ENCODE measurements at places on chromosomes 4 and X.

- no peak for DNase-seq
Observed at GRCh38 chrX:2823795-2824386, 4.8 kb upstream of the GYG2 start.

DNA sequence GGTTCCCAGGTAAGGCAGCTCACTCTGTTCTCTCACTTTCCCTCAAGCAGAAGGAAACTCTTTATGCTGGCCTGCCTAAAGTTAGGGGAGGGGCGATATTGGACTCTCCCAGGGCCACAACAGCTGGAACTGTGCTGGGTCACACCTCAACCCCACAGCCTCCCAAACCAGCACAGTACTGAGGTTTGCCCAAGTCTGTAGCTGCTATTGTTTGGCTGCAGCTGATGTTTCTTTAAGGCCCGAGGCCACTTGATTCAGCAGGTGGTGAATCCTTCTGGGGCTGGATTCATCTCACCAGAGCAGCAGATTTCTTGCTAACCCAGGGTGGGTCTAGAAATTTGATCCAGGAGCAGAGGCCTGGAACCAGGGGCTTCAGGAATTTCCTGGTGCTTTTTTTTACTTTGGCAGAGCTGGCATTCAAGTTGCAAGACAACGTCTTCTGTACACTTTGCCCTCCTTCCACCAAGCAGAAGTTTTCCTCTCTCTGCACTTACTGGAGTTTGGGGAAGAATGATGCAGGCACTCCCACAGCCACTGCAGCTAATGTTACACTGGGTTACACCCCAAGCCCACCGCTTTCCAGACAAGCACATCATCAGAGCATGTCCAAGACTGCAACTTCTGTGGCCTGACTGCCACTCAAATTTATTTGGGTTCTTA, 544.7 kb upstream of the NDST4 start:
- DNase-seq, result peak; percentile 24

- no peak for DNase-seq
Observed at GRCh38 chrX:73964579-73964978, 339.4 kb upstream of the ZCCHC13 start.

- no peak for DNase-seq
Observed at GRCh38 chr4:145047151-145047550, 50.8 kb downstream of the ANAPC10 start.

DNA sequence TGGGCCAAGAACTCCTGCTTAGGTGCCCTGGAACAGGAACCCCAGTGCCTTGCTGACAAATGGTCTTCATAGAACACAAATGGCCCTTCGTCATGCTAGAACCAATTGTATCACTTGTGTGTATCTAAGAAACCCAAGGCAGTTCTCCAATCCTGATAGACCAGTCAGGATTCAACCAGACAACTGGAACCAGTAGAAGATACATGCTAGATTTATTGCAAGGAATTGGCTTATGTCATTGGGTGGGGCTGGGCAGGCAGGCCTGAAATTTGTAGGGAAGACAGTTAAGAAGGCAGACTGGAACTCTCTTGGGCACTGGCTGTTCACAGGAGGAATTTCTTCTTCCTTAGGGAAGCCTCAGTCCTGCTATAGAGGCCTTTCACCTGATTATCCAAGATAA, 17.0 kb upstream of the TBL1X start:
- peak; percentile 1 for DNase-seq

DNA sequence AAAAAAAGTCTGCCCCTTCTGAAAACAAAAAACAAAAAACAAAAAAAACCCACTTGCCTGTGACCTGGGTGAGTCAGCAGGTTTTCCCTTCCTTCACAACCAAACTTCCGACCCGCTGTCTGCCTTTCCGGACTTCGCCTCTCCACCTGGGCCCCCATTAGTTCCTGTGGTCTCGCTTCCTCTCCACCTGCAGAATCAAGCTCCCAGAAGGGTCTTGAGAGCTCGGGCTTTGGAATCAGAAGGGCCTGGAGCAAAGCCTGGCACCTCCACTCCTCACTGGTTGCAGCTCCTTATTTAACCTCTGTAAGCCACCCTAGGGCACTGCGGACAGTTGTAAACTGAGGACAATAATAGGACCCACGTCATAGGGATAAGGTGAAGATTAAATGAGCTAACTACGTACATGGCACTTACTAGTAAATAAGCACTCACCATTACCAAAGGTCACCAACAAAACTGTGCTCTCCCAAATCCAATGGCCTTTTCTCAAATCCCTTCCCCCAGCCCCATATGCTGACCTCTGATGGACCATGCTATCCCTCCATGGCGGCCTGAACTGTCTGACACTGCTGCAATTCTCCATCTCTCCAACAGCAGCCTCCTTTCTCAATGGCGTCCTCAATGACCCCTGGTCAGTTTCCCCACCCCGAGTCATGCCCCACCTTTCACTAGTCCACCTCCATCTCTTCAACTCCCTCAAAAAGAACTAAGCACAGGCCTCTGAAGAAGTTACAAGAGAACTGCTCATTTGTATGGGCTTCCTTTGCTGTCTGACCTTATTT, 64.2 kb downstream of the IRF2 start:
- DNase-seq, result no peak

GRCh38 chrX:107823456-107823855, 2.2 kb upstream of the MID2 start:
- no peak for DNase-seq

- DNase-seq, result peak; percentile 25
Observed at GRCh38 chr4:54556051-54556450, 101.7 kb upstream of the KIT start.

- no peak for DNase-seq
Observed at GRCh38 chr4:153273751-153274150, 69.5 kb downstream of the TRIM2 start.

GRCh38 chrX:123263747-123264146, 79.7 kb downstream of the GRIA3 start:
- DNase-seq, result no peak

- peak; percentile 99 for DNase-seq
Observed at GRCh38 chr4:82284858-82285805, 88.7 kb downstream of the HNRNPD start.

GRCh38 chrX:72262077-72262476, 15.0 kb downstream of the RPS4X start:
- no peak for DNase-seq

DNA sequence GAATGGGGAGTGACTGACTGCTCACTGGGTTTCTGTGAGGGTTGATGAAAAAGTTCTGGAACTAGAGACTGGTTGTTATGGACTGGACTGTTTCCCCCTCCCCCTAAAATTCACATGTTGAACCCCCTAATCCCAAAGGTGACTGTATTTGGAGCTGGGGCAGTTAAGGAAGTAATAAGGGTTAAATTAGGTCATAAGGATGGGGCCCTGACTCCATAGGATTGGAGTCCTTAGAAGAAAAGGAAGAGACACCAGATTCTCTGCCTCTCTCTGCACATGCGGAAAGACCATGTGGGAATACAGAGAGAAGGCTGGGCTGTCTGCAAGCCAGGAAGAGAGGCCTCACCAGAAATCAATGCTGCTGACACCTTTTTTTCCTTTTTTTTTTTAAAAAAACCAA, 38.2 kb downstream of the ZBTB49 start:
- DNase-seq, result no peak

DNA sequence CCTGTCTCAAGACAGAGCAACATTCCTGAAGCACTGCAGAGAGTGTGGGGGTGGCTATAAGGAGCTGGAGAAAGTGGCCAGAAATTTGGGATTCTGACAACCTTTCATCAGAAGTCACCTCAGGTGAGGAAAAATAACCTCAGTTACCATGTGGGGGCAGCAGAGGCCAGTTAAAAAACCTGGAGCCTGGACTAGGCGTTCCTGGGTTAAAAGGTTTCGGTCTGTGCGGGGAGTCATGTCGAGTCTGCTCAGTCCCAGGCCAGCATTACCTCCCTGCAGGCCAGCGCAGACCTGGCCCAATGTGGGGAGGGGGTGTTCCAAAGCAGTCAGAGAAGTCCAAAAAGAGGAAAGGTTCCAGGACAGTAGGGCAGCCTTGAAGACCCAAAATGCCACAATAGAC, 10.9 kb upstream of the NALF2 start:
- peak; percentile 0 for DNase-seq

- no peak for DNase-seq
Observed at GRCh38 chr4:14299166-14299565, 671.6 kb upstream of the BOD1L1 start.

DNA sequence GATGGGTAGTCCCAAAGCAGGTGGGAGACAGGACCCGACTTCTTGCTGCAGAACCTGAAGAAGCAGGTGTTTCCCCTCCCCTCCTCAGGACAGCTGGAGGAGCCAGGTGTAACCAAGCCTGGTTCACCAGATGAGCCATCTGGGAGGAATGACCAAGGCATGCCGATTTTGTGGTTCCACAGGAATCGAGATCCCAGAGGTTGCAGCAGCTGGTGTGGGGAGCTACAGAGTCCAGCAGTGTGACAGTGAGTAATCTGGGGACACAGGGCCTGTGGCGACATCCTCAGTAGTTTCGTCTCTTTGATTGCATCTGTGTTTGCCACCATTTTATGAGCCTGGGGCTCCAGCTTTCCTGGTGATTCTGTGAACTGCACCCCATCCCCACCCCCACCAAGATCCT, 2.6 kb upstream of the NDP start:
- no peak for DNase-seq

- no peak for DNase-seq
Observed at GRCh38 chrX:115697806-115698205, 136.8 kb downstream of the PLS3 start.

- DNase-seq, result peak; percentile 75
Observed at GRCh38 chrX:71532078-71532752, 689 bp upstream of the OGT start.

GRCh38 chr4:118918388-118918787, 29.7 kb downstream of the SYNPO2 start:
- no peak for DNase-seq

DNA sequence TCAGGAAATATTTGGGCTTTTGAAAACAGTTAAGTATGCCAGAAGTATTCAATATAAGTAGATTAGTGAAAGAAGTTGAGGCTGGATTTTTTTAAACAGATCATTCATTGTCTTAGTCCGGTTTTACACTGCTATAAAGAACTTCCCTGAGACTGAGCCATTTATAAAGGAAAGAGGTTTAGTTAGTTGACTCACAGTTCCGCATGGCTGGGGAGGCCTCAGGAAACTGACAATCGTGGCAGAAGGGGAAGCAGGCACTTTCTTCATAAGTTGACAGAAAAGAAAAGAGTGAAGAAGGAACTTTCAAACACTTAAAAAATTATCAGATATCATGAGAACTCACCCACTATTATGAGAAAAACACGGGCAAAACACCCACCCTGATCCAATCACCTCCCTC, 31.1 kb upstream of the CYLC1 start:
- no peak for DNase-seq

GRCh38 chrX:131918839-131919238, 104.3 kb upstream of the STK26 start:
- DNase-seq, result peak; percentile 10

DNA sequence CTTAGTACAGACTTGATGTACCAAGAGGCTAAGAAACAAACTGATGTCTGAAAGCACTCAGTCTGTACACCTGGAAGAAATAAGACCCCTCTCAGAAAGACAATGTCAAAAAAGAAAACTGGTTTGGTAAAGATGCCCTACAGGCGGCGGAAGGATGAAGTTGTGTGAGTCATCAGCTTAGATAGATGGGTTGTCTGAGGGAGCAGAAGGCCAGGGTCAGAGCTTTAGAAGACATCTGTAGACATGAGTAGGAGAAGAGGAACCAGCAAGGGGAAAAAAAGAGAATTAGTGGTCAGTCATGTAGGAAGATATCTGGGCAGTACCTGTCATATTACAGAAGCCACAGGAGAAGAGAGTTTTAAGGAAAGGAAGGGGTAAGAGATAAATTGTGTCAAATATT, 8.3 kb downstream of the SRPX2 start:
- no peak for DNase-seq

GRCh38 chr4:143700416-143701352, at the start of gene FREM3:
Gene FREM3, minus strand, starts transcription at chr4:143700675. Its CDS starts 0 bp downstream, at chr4:143700675.
- no peak for DNase-seq

DNA sequence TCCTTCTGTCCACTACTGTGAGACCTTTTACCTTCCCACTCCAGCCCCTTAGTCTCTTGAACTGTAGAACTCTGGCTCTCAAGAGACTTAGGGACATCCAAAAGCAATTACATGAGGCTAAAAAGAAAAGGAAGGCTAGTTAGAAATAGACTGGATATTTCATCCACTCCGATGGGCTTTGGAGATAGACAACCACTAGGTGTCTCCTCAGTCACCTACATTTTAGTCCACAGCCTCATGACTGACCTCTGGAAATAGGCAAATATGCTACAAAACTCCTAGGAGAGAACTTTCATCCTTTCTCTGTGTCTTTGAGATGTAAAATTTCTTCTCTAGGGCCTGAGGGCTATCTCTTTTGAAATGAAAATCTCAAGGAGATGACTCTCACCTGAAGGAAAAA, 45.1 kb upstream of the LAMP2 start:
- DNase-seq, result peak; percentile 19

DNA sequence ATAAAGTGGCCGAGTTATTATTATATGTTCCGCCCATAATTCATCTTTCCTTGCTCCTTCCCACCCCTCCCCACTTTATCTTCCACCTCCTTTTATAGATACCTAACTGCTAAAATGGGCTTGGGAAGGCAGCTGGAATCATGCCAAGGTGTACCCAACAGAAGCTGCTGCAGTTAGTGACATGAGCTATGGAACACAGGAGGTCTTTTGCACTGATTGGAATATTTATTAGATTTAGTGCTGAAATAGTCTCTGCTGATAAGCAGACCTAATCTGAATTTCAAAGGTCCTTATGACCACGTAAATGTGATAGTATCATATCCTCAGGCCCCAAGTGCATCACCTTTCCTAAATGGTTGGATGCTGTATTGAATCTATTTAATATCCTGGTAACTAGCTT, 64.9 kb downstream of the HMGB2 start:
- no peak for DNase-seq

- no peak for DNase-seq
Observed at GRCh38 chr4:112889619-112890527, 159.6 kb upstream of the ANK2 start.

DNA sequence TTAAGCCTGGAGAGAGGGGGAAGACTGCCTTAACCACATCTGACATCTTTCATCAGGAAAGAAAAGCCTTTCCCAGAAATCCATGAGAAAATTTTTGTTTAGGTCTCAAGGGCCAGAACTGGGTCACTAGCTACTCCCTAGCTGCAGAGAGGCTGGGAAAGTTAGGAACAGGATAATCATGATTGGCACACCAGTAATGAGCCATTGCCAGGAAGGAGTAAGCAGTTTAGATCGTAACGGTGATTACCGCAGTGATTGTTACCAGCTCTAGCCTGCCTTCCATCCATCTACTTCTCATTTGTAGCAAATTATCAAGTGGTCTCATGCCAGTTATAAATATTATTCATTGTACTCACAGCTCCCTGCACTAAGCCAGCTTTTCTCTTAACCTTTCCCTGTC, 22.7 kb upstream of the STX18 start:
- DNase-seq, result no peak
